Subcutaneous adipose tissue (tissue), 4 donors: ENCODE measurements at places on chromosomes 12 and 14. TPM values are rescaled to one million over a fixed set of nuclear protein-coding genes. Genes with fewer than 3 reads are reported as not detected.

Gene OR4E2
- not detected for total RNA-seq

Gene NXPH4
- not detected for total RNA-seq

Gene OR6C2
- total RNA-seq = not detected

Gene ATG101
- 16.3 TPM for total RNA-seq

Gene TAS2R50
- 4.2 TPM for total RNA-seq

Gene ENDOU
- 0.33 TPM for total RNA-seq

Gene KLHL33
- 0.16 TPM for total RNA-seq

Gene KLRD1
- total RNA-seq = 7.0 TPM

Gene KRT7
- total RNA-seq = 4.0 TPM
